ENCODE measurements at places on chromosomes 12 and 14.
A peak's percentile ranks its signal among the peaks of the same experiment; 100 is the strongest.

DNA sequence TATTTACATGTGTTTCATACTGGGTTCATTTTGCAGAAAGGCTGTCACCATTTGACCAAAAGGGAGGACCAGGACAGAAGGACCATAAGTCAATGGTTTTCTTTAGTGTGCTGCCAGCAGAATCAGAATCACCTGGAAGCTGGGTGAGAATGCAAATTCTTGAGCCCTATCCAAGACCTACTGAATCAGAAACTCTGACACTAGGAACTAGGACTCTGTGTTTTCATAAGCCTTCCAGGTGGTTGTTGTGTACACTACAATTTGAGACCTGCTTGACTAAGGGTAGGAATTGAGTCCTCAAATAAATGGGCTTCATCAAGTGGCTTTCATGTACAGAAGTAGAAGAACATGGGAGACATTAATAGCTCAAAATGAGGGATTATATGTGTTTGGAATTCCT is 32.2 kb downstream of the PDE6H start:
- DNase-seq: no peak

GRCh38 chr14:65933400-65934069 is 521.0 kb downstream of the FUT8 start:
- DNase-seq: no peak

DNA sequence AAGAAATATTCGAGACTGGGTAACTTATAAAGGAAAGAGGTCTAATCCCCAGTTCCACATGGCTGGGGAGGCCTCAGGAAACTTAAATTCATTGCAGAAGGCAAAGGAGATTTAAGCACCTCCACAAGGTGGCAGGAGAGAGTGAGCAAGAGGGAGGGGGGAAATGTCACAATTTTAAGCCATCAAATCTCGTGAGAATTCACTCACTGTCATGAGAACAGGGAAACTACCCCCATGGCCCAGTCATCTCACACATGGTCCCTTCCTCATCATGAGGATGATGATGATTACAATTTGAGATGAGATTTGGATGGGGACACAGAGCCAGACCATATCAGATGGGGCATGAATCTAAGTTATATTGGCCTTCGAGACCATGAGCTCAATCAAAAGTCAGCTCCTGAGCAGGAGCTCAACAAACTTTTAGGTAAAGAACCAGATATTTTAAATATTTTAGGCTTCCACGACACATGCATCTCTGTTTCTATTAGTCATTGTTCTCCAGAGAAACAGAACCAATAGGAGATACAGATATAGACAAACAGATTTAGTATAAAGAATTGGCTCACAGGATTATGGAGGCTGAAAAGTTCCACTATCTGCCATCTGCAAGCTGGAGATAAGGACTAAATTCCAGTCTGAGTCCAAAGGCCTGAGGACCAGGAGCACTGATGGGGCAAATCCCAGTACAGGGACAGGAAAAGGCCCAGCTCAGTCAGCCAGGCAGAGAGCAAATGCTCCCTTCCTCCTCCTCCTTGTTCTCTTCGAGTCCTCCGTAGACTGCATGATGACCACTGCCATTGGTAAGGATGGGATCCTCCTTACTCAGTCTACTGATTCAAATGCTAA is 24.9 kb downstream of the DGLUCY start:
- DNase-seq: peak; percentile 77

- no peak for DNase-seq
These were observed 152.1 kb downstream of the GLT1D1 start for GRCh38 chr12:129005416-129005815.

GRCh38 chr12:113528606-113529293 is 57.1 kb upstream of the LHX5 start:
- DNase-seq: no peak

GRCh38 chr14:97584528-97584927 is 787.3 kb downstream of the VRK1 start:
- DNase-seq: peak; percentile 28

DNA sequence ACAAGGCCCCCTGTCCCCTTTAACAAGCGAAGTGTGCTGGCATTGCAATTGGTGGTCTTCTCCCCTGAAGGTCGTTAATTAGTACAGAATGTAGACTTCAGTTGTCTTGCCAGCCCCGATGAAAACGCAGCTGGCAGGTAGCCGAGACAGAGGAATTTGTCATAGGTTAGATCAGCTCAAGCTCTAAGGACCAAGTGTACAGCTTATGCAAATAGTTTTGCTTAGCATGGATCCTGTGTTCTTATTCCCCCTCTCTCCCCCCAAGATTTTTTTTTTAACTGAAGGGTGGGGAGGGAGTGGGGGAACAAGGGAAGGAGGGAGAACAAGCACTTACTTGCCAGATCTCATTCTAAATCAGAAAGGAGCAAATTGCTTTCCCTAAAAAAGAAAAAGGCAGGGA is 58.6 kb upstream of the PARP11 start:
- no peak for DNase-seq

DNA sequence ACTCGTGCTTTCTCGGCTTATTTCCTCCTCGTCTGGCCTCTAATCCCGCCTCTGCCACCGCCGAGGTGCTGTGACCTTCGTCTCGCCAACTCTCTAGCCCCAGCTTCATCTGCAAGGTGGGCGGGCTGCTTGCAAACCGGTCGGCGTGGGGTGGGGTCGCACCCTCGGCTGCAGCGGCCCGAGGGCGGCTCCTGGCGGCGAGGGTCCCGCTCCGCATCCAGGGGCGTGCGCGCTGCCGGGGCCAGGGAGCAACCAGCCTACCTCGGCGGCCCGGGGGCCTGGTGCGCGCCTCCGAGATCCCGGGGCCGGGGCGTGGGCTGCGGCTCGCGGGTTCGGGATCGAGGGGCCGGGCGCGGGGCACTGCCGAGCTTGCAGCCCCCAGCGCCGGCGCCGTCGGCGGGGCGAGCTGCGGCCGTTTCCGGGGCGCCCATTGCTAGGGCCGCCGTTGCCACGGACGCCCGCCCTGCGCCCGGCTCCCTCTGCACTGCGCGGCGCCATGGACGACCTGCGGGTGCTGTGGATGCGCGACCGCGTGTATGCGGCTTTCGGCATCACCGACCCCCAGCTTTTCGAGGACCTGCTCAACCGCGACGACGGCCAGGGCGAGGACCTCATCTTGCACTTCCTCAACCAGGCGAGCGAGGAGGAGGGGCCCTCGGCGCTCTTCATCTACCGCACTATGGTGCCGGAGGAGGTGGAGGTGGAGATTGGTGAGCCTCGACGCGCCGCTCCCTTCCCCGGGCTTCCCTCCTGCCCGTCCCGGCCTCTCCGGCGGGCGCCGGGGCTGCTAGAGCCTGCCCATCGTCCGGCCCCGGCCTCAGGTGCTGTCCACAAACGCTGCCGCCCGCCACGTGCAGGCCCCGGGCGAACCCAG is at the start of gene DNAH10:
Gene DNAH10, plus strand, starts transcription at position 461 of the 874 bp plus-strand sequence. Its CDS starts 36 bp downstream, at position 497.
- DNase-seq: peak; percentile 55

- DNase-seq: no peak
These were observed 174.8 kb downstream of the LRIG3 start for GRCh38 chr12:58745348-58746125.

DNA sequence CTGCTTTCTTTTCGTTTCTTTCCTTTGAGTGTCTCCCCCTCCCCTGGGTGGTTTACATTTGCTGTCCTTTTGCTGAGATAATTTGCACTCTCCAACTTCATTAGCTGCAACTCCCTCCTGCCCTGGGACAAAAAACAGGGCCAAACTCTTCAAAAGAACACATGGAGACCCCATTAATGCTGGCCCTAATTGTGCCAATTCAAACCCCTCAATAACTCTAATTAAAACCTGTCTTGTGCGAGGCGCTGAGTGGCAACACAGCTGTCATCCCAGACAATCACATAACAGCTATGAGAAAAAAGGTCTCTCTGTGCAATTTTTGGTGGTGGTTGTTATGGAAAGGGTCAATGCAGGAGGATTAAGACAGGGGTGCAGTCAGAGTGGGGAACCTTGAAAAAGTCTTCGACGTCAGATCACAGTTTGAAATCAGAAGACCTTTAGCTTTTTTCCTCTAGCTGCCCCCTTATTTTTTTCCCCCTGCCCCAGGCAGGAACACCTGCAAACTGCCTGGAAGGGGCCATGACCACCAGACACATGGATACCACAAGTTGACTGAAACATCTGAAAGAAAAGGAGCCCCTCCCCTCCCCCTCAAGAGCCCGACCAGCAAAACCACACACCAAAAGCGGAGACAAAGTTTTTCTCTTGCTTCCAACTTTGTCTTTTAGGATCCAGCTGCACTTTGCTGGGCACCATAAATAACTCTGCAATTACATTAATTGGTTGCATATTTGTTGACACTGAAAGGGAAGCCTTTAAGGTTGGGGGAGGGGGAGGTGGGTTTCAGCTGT is 26.5 kb upstream of the SMOC1 start:
- DNase-seq: no peak

GRCh38 chr12:66063916-66064315 is 66.6 kb downstream of the LLPH start:
- no peak for DNase-seq

DNA sequence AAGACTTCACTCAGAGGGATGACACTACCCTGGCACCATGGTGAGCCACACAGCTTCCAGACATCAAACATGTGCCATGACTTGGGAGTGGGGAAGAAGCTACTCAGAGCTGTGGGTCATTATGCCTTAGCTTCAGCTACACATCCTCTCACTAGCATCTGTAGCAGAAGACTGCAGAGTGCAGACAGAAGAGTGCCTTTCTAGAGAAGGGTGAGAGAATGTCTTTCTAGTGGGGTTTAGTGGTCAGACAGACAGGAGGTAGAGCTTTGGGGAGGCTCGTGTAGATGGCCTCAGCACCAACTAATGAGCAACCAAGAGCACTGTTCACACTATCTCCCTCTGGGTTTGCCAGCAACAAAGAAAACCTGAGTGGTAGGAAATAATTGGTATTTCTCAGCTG is 4.9 kb upstream of the B4GALNT3 start:
- no peak for DNase-seq

DNA sequence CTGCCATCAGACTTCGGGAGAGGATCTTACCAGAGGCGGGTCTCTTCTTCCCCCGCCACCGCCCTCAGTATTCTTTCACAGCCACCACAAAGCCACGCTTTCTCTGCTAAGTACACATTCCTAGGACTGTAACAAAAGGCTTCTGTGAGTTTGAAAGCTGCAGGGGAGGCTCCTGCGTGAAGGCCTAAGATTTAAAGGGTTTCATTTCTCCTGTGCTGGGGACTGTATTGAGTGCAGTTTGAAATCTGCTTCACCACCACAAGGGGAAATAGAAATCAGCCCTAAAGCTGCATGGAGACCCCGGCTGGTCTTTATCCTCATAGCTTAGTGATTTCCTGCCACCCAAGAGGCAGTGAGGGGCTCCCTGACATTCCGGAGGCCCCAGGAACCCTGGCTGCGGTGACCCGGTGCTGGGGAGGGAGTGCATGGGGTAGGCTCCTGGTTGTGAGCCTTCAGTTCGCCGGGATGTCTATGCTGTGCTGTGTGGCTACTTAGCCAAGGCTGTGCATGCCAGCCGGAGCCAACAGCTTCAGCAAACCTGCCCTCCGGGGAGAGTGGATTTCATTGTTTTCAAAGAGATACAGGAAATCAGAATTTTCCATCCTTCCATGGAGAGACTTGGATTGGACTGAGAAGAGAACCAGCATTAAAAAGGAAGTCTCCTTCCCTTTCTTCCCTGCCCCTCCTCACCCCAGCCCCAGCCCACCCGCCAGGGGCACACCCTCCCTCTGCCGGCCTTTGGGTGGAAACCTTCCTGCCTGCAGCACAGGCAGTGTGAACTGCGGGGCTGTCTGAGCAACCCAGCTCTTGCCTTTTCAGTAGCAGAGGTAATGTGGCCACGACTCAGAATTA is 163.3 kb downstream of the ETV6 start:
- peak; percentile 41 for DNase-seq

- DNase-seq: no peak
These were observed 416.0 kb downstream of the LRIG3 start for GRCh38 chr12:58504143-58504938.

- no peak for DNase-seq
These were observed 19.7 kb downstream of the SSH1 start for GRCh38 chr12:108837680-108838079.

DNA sequence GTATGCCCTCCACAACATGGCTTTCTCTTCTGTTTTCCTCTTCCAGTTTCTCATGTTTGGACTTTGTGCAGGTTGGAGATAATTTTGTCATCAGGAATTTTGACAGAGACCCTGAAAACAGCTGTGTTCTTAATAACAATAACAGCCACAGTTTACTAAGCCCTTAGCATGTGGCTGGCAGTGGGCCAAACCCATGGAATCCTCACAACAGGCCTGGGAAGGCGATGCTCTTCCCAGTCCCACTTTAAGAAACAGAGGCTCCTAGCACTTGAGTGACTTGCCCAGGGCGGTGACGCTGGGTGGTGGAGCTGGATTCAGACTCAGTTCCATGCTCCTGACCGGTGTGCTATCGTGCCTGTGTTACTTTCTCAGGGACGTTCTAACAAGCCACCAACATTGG is 20.1 kb upstream of the PLEKHG3 start:
- no peak for DNase-seq

- DNase-seq: no peak
These were observed 30.3 kb downstream of the CKB start for GRCh38 chr14:103492156-103492925.

GRCh38 chr12:107485731-107486130 is 199.9 kb upstream of the PWP1 start:
- DNase-seq: no peak

- DNase-seq: no peak
These were observed 35.2 kb downstream of the LGR5 start for GRCh38 chr12:71474791-71475190.

DNA sequence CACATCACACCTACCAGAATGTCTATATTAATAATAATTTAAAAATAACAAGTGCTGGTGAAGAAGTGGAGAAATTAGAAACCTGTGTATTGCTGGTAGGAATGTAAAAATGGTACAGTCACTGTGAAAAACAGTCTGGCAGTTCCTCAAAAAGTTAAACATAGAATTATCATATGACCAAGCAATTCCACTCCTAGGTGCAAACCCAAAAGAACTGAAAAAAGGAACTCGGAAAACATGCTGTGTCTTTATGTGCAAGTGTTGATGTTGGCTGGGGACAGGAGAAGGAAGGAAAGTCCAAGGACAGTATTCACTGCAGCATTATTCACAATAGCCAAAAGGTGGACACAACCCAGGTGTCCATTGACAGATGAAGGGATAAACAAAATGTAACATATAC is 146.5 kb downstream of the TTC7B start:
- peak; percentile 30 for DNase-seq

GRCh38 chr14:68327231-68327630 is 465.6 kb downstream of the ZFP36L1 start:
- peak; percentile 26 for DNase-seq

- no peak for DNase-seq
These were observed 840 bp downstream of the DHRS7 start for GRCh38 chr14:60164404-60164711.

- DNase-seq: no peak
These were observed 210.8 kb upstream of the BTG1 start for GRCh38 chr12:92356425-92356824.

DNA sequence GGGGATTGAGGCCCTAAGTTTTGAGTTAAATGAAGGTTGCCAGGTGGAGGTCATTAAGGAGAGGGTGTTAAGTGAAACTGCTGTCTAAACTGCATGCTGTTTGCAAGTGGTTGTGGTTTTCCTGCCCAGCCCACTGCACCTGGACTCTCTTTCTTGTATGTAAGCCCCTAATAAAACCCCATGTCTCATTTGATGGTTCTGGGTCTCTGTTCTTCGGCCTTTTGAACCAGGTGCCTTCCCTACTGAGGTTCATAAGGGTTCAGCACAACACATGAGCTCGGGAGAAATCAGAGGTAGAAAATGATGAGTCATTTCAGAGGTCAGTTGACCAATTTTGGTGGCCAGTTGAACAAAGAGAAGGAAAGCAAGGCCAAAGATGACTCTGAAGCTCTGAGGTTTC is 382.5 kb downstream of the RPS29 start:
- DNase-seq: no peak

- no peak for DNase-seq
These were observed 148.2 kb downstream of the SLC41A2 start for GRCh38 chr12:104809706-104810385.
